SK-N-DZ (cell line): ENCODE measurements at places on chromosomes 7 and 10.

DNA sequence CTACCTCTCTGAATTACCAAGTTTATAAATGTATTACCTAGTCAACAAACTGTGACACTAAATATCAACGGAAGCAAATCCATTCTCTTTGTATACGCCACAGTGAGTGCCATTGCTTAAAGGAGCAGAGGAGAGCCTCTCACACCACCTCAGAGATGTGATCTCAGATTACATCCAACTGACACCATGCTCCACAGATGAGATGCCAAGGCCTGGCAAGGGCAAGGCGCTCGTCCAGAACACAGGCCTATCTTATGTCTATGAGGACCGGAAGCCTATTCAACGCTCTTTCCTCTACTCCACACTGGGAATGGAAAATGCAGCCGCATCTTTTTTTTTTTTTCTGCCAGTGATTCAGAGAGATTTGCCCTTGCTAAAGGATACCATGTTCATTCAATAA, 11.4 kb downstream of the PDIA4 start:
- no peak for DNase-seq

- peak; percentile 40 for DNase-seq
Measured at GRCh38 chr10:99172128-99172738, 63.4 kb downstream of the HPSE2 start.

DNA sequence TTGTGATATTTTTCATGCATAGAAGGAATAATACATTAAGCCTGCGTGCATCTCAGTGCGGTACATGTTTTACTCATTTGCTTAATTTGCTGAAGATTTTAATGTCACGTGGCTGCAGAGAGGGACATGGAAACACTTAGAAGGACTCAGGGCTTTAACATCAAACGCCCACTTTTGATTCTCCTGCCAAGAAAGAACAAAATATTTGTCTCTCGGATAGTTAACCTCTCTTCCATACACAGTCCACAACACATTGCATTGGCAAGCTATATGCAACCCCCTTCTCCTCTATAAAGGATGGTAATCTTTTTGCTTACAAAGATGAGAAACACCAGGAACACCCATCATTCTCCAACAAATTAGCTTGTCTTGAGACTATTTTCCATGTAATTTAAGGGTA, 148.0 kb upstream of the NRP1 start:
- DNase-seq: no peak

DNA sequence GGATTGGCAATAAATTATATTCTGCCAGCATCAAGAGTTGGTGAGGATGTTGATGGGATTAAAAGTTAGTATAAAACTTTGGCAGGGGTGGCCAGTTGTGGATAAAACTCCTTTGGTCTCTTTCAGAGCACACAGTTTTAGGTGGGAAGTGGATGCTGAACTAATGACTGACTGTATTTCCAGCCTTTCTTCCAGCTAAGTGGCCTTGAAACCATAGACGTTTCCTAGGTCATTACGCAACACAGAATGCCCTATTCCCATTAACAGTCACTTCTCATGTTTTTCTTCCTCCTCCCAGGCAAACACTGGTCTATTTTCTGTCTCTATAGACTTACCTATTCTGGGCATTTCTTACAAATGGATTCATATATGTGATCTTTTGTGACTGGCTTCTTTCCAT, 467.4 kb downstream of the NEBL start:
- DNase-seq: no peak

DNA sequence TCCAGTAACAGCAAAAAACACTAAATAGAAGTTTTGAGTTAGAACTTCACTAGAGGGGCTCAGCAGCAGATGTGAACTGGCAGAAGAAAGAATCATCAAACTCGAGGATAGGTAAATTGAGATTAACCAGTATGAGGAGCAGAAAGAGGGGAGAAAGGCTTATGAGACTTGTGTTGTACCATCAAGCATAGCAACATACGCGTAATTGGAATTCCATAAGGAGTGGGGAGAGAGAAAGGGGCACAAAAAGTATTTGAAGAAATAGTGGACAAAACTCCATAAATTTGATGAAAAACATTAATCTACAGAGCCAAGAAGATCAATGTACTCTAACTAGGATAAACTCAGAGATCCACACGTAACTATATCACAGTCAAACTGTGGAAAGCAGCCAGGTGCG, 48.3 kb downstream of the RBAK start:
- no peak for DNase-seq

- DNase-seq: no peak
Measured at GRCh38 chr7:8380130-8380529, 53.3 kb upstream of the NXPH1 start.

DNA sequence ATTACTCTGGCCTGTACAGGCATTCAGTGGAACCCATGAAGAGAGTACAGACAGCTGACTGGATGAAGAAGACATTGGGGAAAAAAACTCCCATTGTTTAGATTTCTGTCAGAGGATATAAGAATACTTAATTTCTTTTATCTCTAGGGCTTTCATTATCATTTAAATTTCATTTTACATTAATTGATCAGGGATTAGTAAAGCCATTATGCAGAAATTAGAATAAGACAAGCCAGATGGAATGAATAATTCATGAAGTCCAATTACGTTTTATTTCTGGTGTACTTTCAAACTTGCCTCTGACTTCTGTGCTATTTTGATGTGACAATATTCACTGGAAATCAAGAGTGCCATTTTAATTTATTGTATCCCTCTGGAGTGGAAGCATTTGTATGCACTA, 247.0 kb downstream of the SLC25A13 start:
- DNase-seq: no peak

DNA sequence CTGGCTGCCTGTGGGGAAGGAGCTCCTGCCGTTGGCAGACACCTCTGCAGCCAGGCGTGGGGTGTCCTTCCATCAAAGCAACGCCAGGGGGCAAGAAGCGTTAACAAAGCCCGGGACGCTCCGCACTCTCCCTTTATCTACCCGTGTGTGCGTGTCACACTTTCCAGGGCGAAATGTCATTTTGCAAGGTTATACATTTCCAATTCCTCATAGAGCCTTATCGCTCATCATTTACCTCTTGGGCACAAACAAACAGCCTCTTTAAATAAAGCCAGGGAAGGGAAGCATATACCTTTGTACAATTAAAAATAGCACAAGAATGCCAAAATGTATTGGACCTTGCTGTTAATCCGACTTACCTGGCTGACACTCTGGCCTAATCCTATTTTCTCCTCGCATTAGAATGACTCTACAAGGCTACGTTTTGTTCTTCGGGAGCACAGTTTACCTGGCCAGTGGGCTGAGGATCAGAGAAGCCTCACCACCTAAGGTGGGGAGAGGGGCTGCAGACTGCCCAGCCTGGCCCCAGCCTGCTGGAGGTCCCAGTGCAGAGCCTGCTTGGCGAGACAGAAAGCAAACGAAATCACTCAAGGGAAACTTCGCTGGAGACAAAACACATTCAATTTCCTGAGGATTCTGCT, 77.6 kb upstream of the EN2 start:
- DNase-seq: peak; percentile 75

GRCh38 chr10:70096705-70097420, 35.8 kb downstream of the AIFM2 start:
- DNase-seq: no peak

GRCh38 chr10:3959370-3960325, 174.6 kb upstream of the KLF6 start:
- DNase-seq: no peak

DNA sequence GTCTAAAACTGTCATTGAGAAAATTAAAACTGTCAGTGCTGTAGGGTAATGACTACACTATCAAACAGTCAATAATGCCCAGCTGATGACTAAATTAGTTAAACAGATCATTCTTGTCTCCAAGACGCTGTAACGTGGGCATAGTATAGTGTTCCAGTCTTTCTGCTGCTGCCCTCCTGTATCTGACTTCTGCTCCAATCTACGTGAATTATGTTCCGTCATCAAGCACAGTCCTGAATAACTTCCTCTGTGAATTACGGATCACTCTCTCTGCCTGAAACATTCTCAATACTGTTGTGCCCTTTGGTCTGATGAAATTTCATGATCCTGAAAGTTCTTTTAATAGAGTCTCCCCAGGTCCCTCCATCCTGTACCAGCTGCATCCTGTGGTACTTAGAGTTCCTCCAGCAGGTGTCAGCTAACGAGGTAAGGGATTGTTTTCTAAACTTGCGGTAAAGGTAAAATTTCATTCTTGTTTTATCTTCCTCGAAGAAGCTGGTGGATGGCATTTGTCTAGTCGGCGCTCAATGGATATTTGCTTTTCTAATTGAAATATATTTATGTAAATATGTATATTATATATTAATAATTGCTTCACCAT, 393.5 kb upstream of the ADARB2 start:
- DNase-seq: no peak

DNA sequence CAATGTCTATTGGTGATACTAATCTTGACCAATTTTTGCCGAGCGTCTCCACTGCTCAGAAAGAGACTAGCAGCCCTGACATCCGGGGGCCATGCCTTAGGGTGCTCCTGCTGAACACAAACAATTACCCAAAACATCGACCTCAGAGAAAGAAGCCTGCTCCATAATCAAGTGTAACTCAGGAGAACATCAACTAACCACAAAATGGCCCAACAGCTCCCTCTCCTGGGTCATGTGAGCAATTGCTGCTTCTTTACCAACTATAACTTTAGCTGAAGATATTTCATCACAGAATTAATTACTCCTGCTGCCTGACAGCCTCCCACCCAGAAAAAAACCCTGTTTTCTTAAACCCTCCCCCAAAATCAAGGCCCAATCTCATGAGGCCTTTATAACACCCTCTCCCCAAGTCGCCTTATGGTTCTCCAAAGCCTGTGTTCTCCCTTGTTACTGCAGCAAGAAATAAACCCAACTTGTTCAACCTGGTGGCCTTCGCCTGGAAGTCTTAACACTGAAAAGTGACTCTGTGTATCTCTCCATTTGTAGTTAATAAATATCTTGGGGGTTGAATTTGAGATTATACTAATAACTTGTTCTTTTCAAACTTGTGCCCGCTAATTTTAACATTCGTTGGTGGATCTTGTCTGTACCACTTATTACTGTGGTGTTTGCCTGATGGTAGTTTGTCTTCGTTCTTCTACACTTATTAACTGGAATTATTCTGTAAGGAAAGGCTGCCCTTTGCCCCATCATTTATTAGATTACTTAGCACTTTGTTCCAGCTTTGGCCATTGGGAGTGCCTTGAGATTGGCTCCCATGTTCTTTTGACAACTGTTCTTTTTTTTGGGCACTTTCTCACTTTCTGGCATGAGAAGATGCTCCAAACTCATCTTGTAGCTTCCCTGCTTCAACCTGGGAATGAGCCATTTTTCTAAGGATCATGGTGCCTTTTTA, 21.2 kb upstream of the RAMP3 start:
- DNase-seq: peak; percentile 74

GRCh38 chr10:107856047-107856315, 691.5 kb upstream of the SORCS1 start:
- DNase-seq: no peak

DNA sequence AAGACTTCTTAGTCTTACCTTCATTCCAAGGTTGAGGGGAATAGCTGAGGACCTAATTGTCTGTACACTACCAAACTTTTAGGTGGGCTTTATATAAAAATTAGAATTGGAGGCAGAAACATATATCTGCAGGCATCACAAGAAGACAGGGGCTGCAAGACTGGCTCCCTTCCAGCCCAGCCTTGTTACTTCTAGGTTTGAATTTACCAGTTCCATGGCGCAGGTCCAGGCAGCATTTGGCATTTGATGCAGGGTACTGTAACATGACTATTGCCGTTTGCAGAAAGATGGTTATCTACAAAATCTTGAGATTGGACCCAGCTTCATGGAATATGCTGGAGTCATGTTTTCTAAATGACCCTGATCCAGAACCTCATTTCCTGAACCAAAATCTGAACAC, 105.4 kb upstream of the RHOBTB1 start:
- DNase-seq: no peak

DNA sequence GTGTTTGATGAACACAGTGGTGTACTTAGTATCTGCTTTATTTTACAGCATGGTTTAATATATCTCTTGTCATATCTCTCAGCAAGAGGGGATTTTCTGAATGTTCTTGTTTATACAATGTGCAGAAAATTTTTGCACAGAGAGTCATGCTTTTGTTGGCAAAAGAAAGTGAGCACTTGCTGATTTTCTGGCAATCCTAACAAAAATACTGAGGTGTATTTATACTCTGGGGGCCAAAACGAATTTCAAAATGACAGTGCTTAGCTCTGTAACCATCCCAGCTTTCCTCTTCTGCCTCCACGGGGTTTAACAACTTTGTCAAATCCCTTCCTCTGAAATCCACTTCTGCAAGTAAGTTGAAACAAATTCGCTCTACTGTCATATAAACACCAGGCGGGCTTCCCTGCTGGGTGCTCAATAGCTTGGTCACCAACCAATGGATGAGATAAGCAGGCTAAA, 169.2 kb downstream of the NOC3L start:
- DNase-seq: no peak

- no peak for DNase-seq
Measured at GRCh38 chr7:92614660-92615174, 24.5 kb upstream of the FAM133B start.

GRCh38 chr7:44311561-44312495, 13.6 kb downstream of the CAMK2B start:
- no peak for DNase-seq

DNA sequence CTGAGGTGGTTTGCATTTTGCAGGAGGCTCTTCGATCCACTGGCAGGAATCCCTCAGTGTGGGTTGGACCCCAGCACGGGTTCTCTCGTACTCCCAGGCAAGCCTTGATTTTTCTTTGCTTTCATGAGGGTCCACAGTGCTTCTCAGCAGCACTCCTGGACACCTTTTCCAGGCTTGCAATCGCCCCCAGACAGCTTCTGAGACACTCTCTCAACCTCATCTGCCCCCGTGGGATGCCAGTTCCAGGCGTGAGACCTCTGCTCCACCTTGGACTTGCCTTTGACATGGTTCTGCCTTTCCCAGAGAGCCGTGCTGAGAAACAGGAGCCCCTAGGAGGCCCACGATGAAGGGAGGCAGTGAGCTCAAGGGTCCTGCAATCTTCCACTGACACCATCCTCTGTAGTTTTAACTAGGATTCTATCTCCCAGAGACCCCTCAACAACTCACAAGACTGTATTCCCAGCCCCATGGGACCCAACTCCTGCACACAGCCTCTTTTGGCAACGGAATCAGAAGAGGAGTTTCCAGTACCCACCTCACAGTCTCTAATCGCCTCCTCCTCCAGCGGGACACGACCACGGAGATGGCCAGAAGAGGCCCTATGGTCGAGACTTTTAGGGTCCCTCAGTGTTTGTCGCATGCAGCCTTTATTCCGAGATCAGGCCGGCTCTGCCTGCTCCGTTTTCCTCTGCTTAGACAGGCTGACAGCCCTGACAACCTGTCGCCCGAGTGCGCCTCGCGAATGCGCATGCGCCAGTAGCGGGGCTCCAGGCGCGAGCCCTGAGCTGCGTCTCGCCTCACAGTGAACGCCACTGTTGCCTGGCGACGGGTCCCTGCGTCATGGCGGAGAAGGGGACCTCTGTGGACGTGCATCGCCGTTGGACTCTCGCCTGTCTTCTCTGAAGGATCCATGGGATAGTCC, 26.0 kb upstream of the ZNF273 start:
- DNase-seq: peak; percentile 85

DNA sequence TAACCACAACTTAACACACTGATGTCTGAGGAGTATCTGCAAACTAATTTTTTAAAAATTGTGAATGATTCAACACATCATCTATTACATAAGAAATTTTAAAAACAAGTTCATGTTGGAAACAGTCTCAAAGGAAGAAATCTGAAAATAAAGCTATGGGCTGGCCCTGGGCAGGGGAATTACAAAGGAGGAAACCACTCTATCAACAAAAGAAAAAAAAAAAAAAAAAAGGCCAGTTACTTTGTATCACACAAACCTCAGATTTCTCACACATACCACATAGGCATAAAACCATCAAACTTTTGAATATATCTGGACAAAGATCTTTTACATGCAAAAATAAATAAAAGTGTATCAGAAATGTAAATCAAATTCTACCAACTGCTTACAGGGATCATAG, 20.8 kb downstream of the TIAL1 start:
- no peak for DNase-seq
